Stimulated activated CD4-positive, alpha-beta T cell treated with anti-CD3 and anti-CD28 coated beads, Interleukin-12 subunit alpha, Interleukin-12 subunit beta, amount 100 ng/mL, for 48 hours (primary cell): ENCODE measurements at places on chromosomes 11 and 22.

- no peak for DNase-seq
These were observed 203.5 kb upstream of the CTSC start for GRCh38 chr11:88541006-88541405.

DNA sequence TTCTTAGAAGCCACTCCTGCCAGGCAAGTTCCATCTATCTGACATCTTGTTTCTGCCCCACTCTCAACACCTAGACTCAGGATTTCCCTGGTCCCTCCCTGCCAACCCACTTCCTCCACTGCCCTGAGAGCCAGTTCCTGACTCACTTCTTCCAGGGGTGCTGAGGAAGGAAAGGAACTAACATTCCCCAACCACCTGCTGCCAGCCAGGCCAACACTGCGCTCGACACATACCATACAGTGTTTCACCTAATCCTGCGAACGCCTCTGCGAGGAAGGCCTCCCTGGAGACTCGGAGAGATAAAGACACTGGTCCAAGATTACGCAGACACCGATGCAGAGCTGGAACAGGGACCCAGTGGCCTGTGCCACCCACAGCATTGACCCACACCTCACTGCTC, 40.2 kb downstream of the MICAL3 start:
- no peak for DNase-seq

DNA sequence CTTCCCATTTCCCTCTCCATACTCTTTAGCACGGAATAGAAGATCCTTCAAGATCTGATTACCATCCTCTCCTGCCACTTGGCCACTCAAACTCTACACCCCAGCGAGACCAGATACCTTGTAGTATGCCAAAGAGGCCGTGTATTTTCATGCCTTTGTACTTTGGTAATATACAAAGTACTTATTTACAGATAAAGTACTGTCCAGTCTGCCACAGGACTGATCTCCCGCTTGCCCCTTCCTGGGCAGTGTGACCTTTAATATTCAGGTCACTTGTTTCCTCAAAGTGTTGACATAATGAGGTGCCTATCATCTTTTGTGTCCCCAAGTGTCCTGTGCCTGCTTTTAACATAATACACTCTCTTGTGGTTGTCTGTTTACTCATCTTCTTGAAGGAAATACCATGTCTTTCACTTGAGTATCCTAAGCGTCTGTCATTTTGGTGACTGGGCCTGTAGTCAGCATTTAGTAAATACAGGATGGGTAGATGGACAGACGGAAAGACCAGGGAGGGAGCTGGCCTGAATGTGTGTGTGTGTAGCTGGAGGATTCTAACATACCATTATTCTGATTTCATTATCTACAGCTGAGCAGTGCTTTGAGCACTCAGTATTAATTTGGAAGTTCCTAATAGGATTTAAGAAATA, 137.4 kb downstream of the NAV2 start:
- DNase-seq, result no peak

DNA sequence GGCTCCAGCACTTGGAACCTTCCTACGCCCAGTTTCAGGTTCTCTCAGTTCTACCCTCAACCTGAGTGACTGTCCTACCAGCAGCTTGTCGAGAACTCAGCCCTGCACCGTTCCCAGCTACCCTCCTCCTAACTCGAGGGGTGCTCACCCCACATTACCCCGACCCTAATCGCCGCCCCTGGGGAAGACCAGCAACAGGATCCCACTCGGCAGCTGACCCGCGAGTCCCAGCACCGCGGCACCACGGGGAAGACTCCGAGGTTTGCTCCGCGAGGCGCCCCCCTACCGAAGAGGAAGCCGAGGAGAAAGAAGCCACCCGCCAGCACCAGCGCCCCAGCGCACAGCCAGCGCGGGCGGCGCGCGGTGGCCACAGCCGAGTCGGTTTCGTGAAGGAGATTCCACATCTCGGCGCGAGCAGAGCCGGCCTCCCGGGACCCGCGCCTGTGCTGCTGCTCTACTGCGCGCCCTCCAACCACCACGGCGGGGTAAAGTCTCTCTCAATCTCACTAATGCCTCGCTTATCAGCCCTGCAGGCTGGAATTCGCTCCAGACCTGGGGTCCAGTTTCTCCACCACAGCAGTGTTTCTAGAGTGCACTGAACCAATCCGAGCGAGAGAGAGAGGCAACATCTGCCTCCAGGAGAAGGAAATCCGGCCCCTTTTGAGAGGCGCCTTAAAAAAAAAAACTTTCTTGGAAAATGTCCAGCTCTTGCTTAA, at the start of gene FOLH1:
Gene FOLH1 (minus strand): TSS at position 597 of the 716 bp plus-strand sequence. CDS start 193 bp downstream, at position 404.
- no peak for DNase-seq

DNA sequence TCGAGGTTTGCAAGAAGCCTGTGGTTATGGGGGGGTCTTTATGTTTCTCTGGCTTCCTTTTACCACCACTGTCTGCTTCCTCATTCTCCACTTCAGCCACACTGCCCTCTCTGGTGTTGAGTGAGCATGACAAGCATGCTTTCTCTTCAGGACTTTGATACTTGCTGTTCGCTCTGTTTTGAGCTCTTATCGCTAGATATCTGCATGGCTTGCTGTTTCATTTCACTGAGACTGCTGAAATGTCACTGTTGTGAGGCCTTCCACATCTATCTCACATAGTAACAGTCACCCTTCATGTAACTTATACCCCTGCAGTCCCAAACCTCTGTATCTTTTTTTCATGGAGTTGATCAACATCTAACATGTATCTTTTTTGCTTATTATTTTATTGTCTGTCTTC, 59.8 kb downstream of the TMEM135 start:
- peak; percentile 9 for DNase-seq

- peak; percentile 70 for DNase-seq
These were observed 2.2 kb upstream of the TUT1 start for GRCh38 chr11:62593434-62594044.

GRCh38 chr11:71964641-71965040, 34.1 kb upstream of the IL18BP start:
- DNase-seq, result no peak

DNA sequence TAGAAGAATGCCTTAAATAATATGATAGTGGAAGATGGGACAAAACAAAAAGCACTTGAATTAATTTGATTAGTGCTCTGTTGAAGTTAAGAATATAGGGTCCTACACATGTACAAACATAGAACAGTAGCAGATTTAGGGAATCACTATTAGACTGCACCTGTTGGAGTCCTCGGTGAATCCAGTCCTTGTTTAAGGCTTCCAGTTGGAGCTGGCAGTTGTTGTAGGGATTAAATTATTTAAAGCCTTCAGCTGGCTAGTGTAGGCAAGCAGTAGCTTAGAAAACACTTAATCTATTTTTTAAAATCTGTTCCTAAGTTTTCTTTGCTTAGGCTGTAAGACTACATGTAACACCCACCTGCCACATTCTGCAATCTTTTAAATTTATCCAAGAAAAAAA, 24.5 kb upstream of the CSTF3 start:
- DNase-seq, result no peak

GRCh38 chr22:24486501-24486921, 8.6 kb upstream of the UPB1 start:
- peak; percentile 13 for DNase-seq

- peak; percentile 43 for DNase-seq
These were observed 2.9 kb upstream of the SGSM1 start for GRCh38 chr22:24803064-24803542.

- DNase-seq, result no peak
These were observed 13.5 kb downstream of the RHBDD3 start for GRCh38 chr22:29254286-29254660.

DNA sequence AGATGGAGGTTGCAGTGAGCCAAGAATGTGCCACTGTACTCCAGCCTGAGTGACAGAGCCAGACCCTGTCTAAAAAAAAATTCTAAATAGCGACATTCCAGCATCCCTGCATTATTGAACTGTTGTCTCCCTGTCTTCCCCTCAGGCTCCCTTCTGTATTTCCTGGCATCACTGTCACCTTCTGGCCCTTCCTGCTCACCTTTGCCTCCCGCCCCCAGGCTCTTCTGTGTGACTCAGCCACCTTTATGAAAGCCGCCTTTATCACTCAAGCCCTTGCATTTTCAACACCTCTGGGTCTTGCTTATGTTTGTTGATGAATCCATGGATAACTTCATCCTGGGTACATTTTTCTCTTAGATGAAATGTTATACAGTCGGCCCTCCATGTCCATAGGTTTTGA, 21.1 kb downstream of the UBASH3B start:
- DNase-seq, result no peak

DNA sequence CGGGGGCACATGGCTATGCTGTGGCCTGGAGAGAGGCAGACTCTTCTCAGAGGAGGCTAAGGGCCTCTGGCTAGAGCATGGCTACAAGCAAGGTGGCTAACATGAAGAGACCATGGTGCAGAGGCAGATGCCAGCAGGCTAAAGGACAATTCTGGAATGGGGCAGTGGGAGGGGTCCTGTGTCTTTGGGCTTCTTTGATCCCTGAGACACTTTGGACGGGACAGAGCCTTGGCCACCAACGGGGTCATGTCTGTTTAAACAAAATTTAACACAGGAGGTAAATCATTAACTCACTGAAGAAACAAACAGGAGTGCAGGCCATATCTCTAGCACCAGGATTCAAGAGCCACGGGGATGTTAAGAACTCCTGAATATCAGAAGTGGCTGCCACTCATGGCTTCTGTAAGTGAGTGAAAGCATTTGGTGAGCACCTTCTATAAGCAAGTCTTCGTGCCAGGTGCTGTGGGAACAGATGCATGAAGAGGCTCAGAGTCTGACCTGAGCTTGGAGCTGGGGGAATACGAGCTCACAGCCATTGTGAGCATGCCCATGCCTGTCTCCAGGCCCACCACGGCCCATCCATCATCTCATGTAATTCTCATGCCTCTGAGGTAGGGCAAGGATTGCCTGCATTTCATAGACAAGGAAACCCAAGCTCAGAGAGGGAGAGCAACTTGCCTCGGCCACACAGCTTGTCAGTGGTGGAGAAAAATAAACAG, 18.3 kb upstream of the ZNRF3 start:
- DNase-seq, result no peak

DNA sequence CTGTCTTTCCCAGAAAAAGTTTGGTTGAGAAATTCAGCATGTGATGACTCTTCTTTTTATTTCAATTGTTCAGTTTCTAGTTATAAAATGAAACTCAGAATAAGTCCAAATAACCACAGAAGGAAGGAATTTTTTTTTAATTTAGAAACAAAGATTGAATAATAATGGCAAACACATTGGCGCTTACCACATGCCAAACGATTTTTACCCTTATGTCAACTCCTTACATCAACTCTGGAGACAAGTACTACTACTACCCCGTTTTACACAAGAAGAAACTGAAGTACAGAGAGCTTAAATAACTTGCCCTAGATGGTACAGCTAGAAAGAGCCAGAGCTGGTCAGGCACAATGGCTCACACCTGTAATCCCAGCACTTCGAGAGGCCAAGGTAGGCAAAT, 52.4 kb downstream of the AHNAK start:
- no peak for DNase-seq

- no peak for DNase-seq
These were observed 85.9 kb downstream of the MICAL3 start for GRCh38 chr22:17938484-17938924.

DNA sequence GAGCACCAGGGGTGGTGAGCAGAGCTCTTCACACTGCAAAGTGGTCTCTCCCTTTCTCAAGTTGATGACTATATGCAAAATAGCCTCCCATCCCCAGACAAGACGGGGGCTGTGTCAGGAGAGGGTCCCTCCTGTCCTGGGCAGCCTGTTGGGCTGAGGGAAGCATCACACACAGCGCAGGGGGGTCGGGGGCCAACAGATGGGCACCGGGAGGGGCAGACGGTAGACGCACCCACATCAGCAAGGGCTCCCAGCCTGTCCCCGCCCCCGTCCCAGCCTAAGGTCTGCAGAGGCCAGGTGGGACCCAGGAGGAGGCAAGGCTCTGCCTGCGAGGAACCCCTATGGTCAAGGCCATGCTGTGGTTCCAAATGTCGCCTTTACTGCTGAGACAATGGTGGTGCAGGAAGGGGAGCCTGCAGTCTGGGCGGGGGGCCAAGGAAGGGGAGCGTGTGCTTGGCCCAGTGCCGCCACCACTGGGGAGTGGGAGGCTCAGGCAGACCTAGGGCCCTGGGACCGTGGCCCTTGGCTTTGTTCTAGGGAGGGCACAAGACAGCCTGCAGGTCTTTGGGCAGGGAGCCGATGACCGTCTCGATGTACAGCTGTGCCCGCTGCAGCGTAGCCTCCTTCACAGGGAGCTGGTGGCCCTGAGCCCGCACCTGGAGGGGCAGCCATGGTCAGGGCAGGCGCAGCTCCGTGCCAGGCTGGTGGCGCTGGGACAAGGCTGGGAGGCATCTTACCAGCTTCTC, 4.3 kb upstream of the PLXNB2 start:
- DNase-seq, result no peak

GRCh38 chr11:27187075-27187847, 146.6 kb downstream of the BBOX1 start:
- no peak for DNase-seq

GRCh38 chr11:69010964-69011623, 2.0 kb downstream of the MRGPRF start:
- DNase-seq, result peak; percentile 9

GRCh38 chr11:70225681-70226177, 22.6 kb downstream of the FADD start:
- no peak for DNase-seq

GRCh38 chr22:50576806-50577696, 1.2 kb downstream of the CPT1B start:
- no peak for DNase-seq

DNA sequence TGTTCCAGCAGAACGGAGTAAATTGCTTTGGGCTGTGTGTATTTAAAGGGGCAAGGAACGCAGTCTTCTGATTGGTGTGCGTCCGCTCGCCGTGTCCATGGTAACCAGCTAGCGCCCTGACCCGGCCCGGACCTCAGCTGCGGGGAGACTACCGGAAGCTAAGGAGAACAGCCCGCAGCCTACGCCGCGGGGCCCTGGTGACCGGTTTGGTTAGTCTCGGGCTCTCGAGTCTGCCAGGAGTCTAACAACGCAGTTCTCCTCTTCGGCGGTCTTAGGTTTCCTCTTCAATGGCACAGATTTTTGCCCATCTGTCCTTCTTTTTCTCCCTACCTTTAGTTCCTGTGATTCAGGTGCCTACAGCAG, 3.5 kb upstream of the OR56A3 start:
- no peak for DNase-seq

GRCh38 chr22:19797086-19798002, 36.8 kb downstream of the TBX1 start:
- DNase-seq, result no peak

GRCh38 chr22:25362215-25362882, 142.9 kb downstream of the CRYBB2 start:
- peak; percentile 63 for DNase-seq

DNA sequence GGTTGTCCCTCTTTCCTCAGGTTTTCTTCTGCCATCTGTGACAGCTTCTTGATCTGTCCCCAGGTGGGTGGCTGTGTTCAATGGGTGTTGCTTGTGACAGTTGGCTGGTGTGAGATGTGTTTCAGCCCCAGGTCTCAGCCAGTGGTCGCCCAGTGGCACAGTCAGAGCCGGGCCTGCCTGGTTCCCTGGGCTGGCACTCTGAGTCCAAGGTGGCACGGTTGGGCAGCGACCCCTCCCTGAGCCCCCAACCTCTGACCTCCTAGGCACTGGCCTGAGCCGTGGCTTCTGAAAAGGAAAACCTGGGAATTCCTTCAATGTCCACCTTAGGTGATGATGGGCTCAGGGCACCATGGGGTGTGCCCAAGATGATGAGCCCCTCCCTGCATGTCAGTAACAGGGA, 14.0 kb upstream of the PRODH start:
- DNase-seq, result no peak

- DNase-seq, result no peak
These were observed 1268.8 kb upstream of the CNTN5 start for GRCh38 chr11:97751952-97752351.
